CD14-positive monocyte (primary cell): ENCODE measurements at places on chromosomes 7 and 10. TPM values are rescaled to one million over a fixed set of nuclear protein-coding genes. Genes with fewer than 3 reads are reported as not detected.

DNA sequence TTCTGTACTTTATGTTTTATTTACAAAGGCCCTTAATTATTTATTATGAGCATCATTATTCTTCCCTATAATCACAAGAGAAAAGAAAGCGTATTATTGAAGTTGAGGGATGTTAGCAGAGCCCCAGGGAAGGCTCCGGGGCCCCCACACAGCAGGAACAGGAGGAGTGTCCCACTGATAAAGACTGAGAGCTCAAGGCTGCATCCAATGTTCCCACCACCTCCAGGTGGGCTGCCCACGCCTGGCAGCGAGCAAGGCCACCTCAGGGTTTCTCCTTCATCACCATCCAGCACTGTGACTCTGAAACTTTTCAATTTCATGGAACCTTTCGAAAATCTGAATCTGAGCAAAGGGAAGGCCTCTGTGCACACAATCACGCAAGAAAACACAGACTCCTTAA is 35.9 kb upstream of the WIPF3 start:
- DNase-seq: no peak

GRCh38 chr7:131370523-131370968 is 42.9 kb downstream of the MKLN1 start:
- no peak for DNase-seq

DNA sequence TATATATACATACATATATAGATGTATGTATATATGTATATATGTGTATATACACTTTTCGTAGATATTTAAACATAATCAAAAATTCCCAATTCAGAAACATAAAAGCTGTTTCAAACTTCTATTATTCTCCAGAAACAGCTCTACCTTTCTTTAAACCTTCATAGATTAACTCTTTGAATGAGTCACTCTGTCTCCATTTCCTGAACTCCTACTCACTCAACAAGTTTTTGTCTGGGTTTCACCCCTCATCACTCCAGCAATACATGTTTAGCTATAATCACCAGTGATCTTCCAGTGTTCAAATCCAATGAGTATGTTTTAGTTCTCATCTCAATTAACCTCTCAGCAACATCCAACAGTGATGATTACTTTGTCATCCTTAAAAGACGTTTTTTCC is 9.6 kb downstream of the DGKB start:
- DNase-seq: no peak

GRCh38 chr7:78267141-78267540 is 468.6 kb downstream of the PHTF2 start:
- no peak for DNase-seq

DNA sequence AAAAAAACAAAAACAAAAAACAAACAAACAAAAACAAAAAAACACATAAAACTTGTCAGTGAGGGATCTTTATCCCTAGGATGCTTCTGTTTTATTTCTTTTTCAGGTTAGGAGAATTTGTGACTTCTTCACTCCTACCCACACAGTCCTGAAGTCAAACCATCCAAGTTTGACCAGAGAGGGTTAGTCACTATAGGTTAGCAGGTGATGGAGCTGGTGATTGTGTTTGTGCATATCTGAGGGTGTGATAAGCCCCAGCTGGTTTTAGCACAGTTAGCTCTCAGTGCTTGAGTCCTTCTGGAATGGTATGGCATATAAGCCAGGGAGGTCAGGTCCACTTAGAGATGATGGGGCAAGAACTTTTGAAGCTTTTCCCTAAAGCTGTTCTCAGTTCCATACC is 11.8 kb upstream of the IKZF1 start:
- DNase-seq: no peak

DNA sequence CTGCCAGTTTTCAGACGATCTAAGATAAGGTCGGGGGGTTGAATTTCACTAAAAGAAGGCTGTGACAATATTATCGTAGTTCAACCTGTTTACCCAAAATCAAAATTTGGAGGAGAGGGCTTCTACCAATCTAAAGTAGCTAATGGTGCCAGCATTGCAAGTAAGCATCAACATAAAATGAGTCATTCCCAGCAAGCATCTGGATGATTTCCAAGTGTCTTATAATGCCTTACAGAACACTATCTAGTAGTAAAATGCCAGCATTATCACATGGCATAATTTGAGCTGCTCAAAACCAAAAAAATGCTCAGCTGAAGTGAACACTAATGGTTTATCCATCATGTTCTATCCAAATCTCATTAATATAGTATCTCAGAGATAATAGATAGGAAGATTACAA is 1193.9 kb downstream of the DNAJB9 start:
- DNase-seq: no peak

GRCh38 chr7:93843260-93843659 is 47.3 kb downstream of the TFPI2 start:
- no peak for DNase-seq

GRCh38 chr10:116779076-116779687 is 36.8 kb upstream of the HSPA12A start:
- DNase-seq: no peak

- DNase-seq: no peak
Measured at GRCh38 chr7:337567-337951, 47.6 kb downstream of the FOXL3 start.

- no peak for DNase-seq
Measured at GRCh38 chr7:150370612-150371071, 2.0 kb downstream of the REPIN1 start.

- DNase-seq: no peak
Measured at GRCh38 chr10:118220346-118220850, 121.7 kb downstream of the FAM204A start.

- no peak for DNase-seq
Measured at GRCh38 chr10:122445469-122445868, 9.0 kb upstream of the ARMS2 start.

DNA sequence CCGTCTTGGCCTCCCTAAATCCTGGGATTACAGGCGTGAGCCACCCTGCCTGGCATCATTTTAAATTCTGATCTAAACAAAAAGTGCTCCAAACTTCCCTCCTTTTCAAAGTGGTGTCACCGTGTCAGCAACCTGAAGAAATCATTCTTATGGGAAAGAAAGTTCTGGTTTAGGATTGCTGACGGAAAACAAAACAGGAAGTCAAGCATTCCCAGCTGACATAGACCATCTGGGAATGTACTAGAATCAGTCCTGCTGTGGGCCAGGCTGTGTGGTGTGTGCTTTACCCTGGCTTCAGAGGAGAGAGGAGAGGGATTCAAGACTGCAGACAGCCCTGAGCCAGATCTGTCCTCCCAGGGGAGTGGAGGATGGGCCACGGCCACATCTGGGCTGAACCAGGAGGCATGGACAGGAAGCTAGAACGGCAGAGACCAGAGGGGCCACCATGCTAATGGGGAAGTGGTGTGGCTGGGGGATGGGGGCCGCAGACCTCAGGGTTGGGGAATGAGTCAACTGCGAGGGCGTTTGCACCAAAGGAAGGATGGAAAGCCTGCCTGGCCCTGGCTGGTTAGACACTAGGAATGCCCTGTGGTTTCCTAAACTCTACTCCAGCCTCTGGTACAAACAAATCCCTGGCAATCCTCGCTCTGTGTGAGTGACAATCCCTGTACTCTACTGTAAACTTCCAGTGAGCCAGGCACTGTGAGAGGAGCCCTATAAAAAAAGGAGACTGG is 16.7 kb upstream of the CLIP2 start:
- DNase-seq: peak; percentile 90

DNA sequence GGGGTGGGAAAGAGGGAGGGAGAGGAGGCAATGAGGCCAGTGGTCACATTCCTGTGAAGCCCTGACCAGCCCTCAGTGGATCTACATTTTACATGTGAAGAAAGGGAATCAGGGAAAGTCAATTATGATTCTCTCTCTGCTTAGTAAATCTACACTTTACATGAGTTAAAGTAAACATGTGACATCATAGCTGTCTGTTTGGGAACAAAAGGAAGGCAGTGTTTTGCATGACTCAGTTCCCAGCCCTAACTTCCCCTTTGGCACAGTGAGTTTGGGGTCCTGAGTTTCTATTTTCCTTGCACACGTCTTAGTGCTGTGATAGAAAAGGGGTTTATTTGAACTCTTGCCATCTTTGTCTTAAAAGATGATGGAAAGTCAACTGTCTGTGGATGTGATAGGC is 615.1 kb downstream of the SDK1 start:
- DNase-seq: no peak

DNA sequence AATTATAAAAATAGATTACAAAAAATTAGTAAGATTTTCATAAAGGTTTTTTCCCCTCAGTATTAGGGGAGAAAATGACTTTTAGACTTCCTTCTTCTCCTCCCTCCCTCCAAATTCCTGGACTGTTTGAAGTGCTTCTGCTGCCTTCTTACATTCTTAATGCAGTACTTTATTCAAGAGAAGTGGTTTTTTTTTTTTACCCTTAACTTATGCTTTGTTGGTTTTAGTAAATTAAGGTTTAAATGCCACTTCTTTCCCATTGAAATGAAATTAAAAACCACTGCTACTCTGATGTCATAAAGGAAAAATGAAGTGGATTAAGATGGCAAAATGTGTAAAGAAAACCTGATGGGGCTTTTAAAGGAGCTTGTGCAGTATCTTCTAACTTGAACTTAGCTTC is 140.7 kb downstream of the VTI1A start:
- no peak for DNase-seq

GRCh38 chr10:15290671-15291070 is 80.4 kb downstream of the FAM171A1 start:
- no peak for DNase-seq

GRCh38 chr10:75977139-75977538 is 545.7 kb downstream of the LRMDA start:
- DNase-seq: no peak

DNA sequence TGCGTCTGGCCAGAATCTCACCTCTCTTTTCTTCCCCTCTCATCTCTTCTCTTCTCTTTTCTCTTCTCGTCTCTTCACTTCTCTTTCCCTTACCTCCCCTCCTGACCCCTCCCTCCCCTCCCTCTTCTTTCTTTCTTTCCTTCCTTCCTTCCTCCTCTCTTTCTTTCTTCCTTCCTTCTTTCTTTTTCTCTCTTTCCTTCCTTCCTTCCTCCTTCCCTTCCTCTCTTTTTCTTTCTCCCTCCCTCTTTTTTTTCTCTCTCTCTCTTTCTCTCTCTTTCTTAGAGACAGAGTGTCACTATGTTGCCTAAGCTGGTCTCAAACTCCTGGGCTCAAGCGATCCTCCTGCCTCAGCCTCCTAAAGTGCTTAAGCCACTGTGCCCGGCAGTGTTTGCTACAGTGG is 4.6 kb upstream of the GTF2IRD1 start:
- no peak for DNase-seq

- no peak for DNase-seq
Measured at GRCh38 chr7:32228601-32229000, 158.4 kb upstream of the PDE1C start.

DNA sequence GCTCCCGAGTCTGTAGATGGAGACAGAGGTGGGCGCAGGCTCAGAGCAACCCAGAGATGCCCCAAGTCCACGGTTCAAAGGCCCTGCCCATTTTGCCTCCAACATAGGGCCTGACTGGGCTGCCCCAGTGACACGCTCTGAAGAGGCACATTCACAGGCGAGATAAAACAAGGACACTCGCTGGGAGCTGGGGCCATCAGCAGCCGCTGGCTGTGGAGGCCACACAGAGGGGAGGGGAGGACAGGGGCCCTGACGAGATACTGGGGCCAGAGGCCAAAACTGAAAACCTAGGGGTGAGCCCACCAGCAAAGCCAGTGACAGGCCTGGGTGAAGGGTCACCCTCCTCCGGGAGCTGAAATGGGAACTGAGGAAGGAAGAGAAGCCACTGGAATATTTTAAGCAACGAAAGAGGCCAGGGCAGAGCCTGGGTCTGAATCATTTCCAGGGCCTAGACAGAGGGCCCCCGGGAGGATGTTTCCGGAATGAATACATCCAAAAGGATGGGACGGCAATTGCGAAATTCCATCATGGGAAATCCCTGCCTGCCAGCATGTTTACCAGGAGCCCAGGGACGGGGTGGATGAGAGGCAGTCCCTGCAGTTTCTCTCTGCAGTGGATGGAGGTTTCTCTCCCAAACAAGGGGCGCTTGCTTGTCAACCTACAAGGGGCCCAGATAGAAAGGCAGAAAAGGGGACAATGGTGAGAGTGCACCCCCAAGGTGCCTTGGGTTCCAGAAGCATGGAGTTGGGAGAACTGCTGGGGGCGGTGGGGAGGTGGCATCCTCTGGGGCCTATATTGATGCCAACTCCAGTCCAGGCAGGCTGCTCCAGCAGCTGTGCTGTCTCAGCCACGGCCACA is 29.0 kb upstream of the HSPA12A start:
- no peak for DNase-seq

DNA sequence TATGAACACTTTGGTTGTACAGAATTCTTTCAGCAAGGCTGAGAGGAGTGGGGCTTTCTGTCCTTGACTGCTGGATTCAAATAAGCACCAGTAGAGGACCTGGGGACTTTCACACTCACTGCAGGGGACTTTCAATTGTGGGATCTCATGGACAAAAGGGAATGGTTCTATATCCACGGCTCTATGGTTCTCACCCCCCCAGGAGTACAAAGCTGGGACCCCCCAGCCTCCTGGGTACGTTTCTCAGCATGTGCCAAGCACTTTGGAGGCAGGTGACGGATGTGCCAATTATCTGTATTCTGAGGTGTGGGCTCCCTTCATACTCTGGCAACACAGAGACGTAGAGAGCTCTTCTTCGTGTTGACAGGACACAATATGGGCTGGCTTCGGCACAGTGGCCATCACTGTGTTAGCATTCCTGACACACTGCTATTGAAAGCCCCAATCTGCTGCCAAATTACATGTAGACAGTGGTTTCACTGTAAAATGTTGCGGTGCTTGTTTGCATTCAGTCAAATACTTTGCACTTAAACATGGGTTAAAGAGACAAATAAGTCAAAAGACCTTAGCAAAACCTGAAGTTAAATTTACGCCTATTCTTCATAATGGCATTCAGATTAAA is 92.7 kb upstream of the SAMD8 start:
- DNase-seq: no peak

- no peak for DNase-seq
Measured at GRCh38 chr7:135929249-135929648, 47.9 kb downstream of the MTPN start.

- no peak for DNase-seq
Measured at GRCh38 chr7:109844362-109844761, 1246.6 kb upstream of the LRRN3 start.

- no peak for DNase-seq
Measured at GRCh38 chr10:15230257-15230656, 61.8 kb upstream of the NMT2 start.

Gene LAMB4
- polyA plus RNA-seq: not detected

Gene FRAT2
- 62.4 TPM for polyA plus RNA-seq

Gene PDZD8
- polyA plus RNA-seq: 9.0 TPM

Gene NPC1L1
- polyA plus RNA-seq: not detected

Gene HOXA13
- polyA plus RNA-seq: not detected

Gene SEC61A2
- 0.30 TPM for polyA plus RNA-seq

Gene SCART1
- polyA plus RNA-seq: 0.57 and 1.1 TPM in 2 replicates

Gene TMEM270
- polyA plus RNA-seq: not detected

Gene NPFFR1
- polyA plus RNA-seq: not detected

Gene LRRC4
- 0.12 TPM for polyA plus RNA-seq

Gene NOS3
- polyA plus RNA-seq: 0.72 TPM

Gene RHOBTB1
- polyA plus RNA-seq: 0.41 TPM
